Aorta (tissue), 5 donors: ENCODE measurements at places on chromosomes 7 and 10.

- DNase-seq: peak; percentile 45
Measured at GRCh38 chr7:150361807-150362621, 6.6 kb upstream of the REPIN1 start.

DNA sequence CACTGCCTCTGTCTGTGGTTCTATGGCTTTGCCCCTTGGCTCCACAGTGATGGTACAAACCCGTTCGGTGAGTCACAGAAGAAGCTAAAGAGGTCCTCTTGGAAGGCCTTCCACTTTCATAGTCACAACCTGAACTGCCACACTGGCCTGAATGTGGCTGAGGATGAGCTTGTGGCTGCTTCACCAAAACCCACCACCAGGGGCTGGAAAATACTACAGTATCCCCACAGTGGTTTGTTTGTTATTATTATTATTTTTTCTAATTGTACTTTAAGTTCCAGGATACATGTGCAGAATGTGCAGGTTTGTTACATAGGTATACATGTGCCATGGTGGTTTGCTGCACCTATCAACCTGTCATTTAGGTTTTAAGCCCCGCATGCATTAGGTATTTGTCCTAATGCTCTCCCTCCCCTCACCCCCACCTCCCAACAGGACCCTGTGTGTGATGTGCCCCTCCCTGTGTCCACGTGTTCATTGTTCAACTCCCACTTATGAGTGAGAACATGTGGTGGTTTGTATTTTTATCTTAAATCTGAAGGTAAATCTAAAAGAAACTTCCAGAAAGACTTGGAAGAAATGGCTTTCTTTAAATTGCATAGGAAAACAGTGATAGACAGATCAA, 160.8 kb upstream of the NPSR1 start:
- no peak for DNase-seq

- no peak for DNase-seq
Measured at GRCh38 chr7:30681815-30682211, 443 bp downstream of the CRHR2 start.

GRCh38 chr7:3482147-3482921, 181.3 kb downstream of the SDK1 start:
- no peak for DNase-seq

- DNase-seq: no peak
Measured at GRCh38 chr10:133397938-133398337, 4.0 kb downstream of the MTG1 start.

- no peak for DNase-seq
Measured at GRCh38 chr10:43870968-43871439, 222.3 kb upstream of the ZNF32 start.

DNA sequence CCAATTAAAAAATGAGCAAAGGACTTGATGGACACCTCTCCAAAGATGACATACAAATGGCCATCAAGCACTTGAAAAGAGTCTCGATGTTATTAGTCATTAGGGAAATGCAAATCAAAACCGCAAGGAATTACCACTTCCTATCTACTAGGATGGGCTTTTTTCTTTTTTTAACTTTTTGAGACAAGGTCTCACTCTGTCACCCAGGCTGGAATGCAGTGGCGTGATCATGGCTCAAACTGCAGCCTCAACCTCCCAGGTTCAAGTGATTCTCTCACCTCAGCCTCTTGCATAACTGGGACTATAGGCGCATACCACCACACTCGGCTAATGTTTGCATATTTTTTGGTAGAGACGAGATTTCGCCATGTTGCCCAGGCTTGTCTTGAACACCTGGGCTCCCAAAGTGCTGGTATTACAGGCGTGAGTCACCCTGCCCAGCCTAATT, 13.6 kb downstream of the NKX1-2 start:
- no peak for DNase-seq

DNA sequence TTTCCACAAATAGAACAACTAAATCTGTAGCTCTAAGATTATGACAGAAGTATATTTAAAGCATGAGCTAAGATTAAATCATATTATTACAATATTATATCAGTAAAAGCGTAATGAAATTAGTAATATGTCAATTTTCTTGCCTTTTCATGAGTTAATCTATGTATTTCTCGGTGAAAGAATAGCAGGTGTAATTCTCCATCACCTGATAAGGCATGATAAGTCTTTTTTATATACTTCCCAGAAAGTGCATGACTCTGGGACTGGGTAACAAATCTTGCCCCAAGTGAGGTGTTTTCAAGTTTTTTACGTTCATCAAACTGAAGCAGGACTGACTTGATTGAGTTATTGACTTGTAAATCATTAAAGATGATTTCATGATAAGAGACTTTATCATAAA, 100.5 kb downstream of the HECW1 start:
- DNase-seq: no peak
